ENCODE measurements at places on chromosomes 2 and 18.

- DNase-seq = no peak
These were observed 21.9 kb downstream of the ANTXR1 start for GRCh38 chr2:69034845-69035244.

DNA sequence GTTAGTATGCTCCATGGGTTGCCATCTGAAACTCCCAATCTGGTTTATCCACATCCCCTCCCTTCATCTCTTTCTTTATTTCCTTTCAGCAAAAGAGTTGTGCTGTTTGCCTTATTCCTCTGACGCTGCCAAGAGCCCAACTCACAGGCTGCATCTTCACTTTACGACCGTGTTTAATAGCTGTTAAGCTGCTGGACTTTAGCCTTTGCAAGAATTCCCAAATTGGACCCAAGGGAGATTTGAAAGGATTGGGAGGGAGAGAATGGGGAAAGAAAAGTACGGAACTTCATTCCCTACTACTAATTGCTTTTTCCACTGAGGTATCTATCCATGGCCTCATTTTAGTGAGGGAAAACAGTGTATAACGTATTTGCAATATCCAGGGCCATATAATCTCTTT lies 263.4 kb upstream of the MEIS1 start:
- no peak for DNase-seq

DNA sequence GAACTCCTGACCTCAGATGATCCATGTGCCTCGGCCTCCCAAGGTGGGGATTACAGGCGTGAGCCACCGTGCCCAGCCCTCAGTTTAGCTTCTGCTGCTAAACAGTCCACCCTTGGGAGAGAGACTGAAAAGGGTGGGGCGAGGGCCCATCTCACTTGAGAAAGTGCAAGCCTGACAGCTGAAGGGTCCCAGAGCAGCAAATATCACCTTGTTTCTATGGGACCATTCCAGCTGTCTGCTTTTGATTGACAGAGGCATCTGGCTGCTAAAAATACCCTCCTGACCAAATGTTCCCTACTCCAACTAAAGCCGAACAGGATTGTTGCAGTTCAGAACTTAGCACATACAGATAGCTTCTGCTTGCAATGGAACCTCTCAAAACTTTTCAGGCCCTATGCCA lies 436 bp upstream of the SMYD1 start:
- no peak for DNase-seq

DNA sequence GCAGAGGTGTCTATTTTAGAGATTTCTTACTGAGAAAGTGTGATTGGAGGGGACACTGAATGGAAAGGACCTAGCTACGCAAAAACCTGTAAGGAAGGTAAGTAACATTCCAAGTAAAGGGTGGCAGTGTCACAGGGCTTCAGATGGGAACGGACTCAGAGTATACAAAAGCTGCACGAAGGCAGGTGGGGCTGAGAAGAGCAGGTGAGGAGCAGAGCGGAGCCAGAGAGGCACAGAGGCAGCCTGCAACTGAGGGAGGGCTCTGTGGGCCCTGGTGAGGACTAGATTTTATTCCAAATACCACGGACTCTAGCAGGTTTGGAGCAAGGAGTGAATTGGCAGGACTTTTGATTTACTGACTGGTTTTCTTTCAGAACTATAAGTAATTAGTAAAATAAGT lies 331.3 kb upstream of the PKDCC start:
- DNase-seq = no peak
